ENCODE measurements at places on chromosomes 7 and 10.

GRCh38 chr10:71302874-71303568, 16.0 kb upstream of the SLC29A3 start:
- DNase-seq: peak; percentile 19

- DNase-seq: no peak
These were observed 3.9 kb downstream of the TASOR2 start for GRCh38 chr10:5688587-5688986.

DNA sequence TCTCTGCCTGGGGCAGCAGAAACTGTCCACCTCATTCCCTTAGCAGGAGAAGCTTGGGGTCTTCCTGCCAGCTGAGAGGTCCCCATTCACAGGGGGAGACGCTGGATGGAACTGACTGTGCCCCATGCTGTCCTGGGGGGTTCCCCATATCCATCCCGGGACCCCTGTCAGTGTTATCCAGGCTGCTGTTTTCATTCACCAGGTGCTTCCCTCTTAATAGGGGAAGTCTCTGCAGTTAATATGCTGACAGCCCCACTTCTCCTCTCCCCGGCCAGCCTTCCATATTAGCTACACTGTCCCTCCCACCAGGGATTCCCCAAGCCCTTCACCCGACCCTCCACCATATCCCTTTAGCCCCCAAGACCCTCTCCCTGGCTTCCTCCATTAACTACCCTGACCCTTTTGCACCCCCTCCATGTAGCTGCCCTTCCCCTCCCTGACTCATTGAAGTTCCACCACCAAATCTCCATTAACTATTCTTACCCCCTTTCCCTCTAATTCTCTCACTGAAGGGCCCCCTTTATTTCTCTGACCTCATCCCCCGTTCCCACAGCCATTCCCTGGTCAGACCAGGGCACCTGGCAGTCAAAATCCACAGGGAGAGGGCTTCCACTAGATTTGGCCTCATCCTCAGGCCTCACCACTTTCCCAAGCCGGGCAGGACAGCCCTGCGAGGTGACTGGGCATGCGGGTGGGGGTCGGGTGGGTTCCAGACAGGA, 92.0 kb upstream of the PAX2 start:
- DNase-seq: no peak

DNA sequence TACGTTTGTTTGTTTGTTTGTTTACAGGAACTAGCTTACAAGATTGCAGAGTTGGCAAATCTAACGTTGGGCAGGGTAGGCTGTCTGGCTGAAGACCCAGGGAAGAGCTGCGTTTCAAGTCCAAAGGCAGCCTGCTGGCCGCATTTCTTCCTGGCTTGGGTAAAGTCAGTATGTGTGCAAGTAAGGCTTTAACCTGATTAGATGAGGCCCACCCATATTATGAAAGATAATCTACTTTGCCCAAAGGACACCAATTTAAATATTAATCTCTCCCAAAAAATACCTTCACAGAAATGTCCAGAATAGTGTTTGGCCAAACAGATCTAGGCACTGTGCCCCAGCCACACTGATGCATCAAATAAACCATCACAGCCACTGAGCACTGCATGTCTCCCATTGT, 228.9 kb upstream of the HABP2 start:
- DNase-seq: no peak

- no peak for DNase-seq
These were observed 43.4 kb downstream of the LDB3 start for GRCh38 chr10:86711513-86712316.

DNA sequence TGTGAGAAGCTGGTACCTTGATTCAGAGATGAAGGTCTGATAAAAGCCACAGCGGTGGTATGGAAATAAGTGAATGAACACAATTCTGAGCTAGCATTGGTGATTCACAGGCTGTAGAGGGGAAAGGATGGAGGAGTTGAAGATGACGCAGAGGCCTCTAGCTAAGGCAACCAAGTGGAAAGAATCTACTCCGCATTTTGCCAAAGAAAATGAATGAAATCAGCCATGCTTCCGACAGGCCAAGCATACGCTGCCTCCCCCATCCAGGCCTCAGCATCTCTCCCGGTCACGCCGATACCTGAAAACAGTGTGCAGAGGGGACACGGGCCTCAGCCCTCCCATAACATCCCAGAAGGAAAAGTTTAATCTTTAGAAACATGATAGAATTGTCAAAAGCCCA, 124.3 kb upstream of the UNC5B start:
- DNase-seq: no peak

DNA sequence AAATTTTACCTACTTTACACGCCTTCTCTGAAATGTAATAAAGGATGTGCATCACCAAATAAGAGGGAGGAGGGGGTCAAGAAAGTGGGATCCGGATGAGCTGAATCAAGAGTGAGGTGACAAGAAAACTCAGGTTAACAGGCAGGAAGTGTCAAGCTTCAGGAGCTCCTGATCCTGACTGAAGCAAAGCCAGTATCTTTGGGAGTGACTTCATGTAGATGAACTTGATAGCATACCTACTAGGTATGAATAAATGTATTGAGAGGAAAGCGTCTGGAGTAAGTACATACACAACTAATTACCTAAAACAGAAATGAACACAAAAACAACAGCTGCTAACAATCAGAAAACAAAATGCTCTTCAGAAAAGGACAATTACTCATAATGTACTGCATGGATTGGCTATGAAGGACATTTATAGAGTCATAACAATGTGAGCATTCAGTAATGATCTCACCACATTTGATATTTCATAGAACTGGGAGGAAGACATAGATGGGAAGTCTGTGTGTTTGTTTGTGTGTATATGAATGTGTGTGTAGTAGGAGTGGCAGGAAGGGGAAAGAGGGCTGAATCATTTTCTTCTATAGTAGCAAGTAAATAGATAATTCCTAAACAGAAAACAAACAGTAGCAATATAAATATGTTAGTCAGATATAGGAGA, 29.4 kb downstream of the PRKG1 start:
- DNase-seq: no peak

DNA sequence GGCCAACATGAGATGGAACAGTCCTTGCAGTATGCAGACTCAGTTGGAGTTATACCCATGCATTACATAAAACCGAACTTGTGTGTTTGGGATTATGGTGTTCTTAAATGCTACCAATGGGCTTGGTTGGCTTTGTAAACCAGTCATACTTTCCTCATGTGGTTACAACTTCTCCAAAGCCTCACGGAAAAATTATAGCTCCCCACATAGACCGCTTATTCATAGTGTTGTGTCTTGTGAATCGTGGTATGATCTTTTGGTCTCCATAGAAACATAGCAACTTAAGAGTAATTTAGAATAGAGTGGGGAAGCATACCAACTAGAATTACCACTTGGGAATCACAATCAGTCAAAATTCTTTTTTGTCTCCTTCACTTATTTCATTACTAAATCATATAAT, 112.3 kb upstream of the FZD1 start:
- no peak for DNase-seq

DNA sequence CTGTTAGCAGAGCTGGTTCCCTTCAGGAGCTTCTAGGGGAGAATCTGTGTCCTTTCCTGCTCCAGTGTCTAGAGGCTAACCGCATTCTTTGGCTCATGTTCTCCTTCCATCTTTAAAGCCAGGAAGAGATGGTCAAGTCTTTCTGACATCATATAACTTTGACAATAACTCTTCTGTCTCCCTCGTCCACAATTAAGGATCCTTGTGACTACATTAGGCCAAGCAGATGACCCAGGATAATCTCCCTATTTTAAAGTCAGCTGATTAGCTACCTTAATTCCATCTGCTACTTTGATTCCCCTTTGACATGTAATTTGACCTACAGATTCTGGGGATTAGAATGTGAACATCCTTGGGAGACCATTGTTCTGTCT, 28.1 kb upstream of the SLC26A4 start:
- DNase-seq: no peak

DNA sequence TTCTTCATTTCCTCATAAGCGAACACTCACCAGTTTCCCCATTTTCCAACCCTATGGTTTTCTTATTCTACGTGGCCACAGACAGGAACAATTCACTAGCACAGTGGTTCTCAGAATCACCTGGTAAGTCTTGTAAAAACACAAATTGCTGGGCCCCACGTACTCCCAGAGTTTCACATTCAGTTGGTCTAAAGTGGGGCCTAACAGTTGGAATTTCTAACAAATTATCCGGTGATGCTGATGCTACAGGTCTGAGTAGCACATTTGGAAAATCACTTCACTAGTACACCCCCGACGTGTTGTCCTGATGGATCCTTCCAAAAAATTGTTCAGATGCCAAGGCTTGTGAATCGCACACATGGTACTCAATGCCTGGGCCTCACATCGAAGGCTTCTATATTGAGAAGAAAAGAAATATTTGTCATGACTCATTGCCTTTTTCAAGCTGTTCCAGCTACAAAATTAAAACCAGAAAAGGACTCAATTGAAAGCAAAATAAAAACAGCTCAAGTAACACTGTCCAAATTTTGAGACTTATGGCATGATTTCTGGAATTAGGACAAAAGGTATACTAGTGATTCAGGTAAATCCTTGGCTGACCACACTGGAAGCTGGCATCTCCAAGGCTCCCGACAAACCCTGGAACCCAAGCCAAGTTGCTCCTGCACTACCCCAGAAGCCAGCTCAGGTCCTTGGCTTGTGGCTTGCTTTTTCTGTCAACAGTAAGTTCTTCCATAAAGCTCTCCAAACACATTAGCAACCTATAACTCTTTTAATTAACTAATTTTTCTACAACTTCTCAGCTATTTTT, 12.9 kb upstream of the VIM start:
- DNase-seq: no peak

DNA sequence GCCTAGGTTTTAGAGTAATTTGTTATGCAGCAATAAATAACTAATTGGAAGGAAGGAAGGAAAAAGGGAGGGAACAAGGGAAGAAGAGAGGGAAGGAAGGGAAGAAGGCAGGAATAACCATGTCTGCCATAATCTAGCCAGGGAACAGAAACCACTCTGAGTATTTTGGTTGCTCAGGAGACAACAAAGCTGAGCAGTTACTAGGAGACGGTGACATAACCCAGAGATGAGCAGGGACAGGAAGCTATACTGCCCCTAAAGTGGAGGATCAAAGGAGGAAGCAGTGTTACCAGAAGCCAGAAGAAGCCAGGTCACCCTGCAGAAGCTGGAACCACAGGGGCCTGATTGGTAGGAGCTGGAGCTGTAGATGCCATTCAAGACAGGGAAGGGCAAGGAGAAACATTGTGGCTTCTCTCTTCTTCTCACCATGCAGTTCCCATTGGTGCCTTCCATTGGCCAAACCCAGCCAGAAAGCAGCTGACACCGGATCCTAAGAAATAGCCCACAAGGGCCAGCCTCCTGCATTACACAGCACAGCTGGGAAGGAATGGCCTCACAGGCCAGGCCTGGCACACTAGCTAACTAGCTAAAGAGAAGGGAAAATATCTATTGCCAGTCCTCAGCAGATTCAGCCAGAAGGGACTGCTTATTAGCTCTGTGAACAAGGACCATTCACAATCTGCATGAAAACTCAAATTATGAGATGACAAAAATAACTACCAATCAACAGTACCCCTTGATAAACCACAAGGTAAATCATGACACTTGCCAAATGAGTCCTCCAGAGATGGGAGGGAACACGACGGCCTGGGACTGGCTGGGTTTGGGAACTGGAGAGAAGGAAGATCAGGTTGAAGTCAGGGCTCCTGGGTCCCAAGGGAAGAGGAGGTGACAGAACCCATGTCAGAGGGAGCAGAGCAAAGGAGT, 184.5 kb upstream of the NFE2L3 start:
- DNase-seq: no peak

- no peak for DNase-seq
These were observed 18.3 kb downstream of the FIGNL1 start for GRCh38 chr7:50431722-50432305.

- DNase-seq: no peak
These were observed 47.4 kb downstream of the MTPN start for GRCh38 chr7:135929722-135930141.

GRCh38 chr7:108614896-108615295, 45.2 kb downstream of the DNAJB9 start:
- DNase-seq: no peak

DNA sequence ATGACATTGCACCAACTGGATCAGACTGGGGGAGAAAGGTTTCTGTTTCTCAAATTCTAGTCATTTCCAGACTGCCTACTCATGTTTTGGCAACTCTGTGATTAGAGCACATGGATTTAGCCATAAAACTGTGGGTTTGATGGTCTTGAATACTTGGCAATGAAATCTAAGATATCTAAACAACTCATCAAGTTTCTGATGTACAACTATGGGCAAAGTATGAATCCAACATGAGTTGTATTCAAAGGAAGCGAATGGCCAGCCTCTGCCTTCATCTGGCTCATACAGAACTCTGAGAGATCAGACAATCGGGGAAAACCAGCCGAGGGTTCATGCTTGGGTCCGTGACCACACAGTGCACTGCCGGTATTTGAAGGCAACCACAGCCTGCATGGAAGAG, 144.3 kb downstream of the ADAM12 start:
- no peak for DNase-seq

- DNase-seq: no peak
These were observed 8.5 kb downstream of the RASSF4 start for GRCh38 chr10:44968091-44968490.

DNA sequence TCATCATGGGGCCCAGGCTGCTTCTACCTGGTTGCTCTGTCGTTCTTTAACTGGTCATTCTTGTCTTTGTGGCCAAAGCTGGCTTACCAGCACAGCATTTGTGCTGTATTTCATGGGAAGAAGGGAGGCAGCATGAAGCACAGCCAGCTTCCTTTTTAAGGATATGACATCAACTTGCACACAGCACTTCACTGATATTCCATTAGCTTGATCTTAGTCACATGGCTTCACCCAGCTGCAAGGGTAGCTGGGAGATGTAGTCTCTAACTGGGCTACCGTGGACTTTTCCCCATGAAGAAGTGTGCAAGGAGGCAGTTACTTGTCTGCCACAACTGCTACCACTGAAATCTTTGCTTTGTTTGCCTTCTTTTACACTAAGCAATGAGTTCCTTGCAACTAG, 525.2 kb downstream of the LRMDA start:
- DNase-seq: no peak

DNA sequence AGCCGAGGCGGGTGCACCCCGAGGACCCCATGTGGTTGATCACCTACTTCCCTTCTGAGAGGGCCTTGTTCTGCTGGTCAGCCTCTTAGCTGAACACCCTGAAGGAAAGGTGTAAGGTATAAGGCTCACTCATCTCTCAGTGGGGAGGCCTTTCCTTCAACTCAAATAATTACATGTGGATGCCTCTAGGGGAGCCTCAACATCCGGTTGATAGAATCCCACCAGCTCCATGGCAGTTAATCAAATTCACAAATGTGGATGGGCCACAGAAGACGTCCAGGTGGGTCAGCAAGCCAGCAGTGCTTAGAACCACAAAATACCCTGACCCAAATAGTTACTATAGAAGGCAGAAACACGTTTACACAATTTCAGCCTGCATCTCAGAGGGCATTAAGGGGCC, 37.7 kb upstream of the ZNF32 start:
- no peak for DNase-seq

GRCh38 chr10:68633281-68633680, 73.1 kb downstream of the TET1 start:
- no peak for DNase-seq

DNA sequence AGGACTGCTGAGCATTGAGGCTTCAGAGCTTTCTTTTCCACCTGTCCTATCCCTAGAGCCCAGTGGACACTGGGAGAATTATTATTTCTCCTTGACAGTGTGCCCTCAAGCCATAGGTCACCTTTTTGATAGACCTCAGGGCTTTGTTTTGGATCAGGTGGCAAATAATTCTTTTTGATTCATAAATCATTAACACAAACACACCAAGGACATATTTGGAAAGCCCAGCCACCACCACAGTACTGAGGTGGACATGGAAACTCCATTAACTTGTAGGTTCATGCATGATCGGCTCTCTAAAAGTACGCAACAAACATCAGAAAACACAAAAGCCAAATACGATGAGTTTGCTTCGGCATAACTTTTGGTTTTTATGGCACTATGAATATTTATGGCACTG, 17.8 kb upstream of the PLEKHS1 start:
- no peak for DNase-seq

- no peak for DNase-seq
These were observed 2.8 kb downstream of the AGAP3 start for GRCh38 chr7:151088856-151089699.

Data from NCI-H774 (cell line).